ENCODE measurements at places on chromosomes 1 and 21.

GRCh38 chr1:234331507-234331906, 41.7 kb upstream of the COA6 start:
- no peak for DNase-seq

DNA sequence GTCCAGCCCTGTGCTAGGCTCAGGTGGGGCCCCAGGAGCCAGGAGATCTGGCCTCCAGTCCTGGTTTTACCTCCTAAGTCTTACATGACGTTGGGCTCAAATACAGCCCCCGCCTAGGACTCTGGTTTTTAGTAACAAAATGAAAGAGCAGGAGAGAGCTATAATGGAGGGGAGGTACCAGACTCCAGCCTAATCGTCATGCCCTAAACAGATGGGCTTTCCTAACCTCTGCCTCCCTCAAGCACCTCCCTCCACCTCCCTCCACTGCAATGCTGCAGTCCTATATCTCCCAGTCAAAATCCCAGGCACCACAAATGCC, 28.6 kb downstream of the TTC39A start:
- no peak for DNase-seq

DNA sequence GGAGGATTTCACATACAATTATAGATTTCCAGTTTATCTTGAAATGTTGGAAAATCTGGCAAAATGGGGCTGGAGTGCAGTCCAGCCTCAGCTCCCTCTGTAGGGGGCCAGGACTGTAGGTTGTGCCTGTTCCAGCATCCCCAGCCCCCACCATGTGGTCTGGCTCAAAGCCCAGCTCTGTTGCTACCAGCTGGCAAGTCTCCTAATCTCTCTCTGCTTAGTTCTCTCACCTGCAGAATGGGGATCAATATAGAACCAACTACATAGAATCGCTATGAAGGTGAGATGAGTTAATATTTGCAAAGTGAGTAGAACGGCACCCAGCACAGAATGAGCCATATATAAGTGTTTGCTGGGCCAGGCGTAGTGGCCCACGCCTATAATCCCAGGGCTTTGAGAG, 50.0 kb upstream of the TARDBP start:
- DNase-seq: no peak

GRCh38 chr1:27567146-27567526, 36.8 kb downstream of the AHDC1 start:
- no peak for DNase-seq

- no peak for DNase-seq
These were observed 446.6 kb downstream of the PLA2G4A start for GRCh38 chr1:187275346-187275745.

GRCh38 chr1:50978852-50979781, 9.1 kb downstream of the CDKN2C start:
- peak; percentile 46 for DNase-seq

GRCh38 chr1:22031214-22031962, 21.1 kb upstream of the CDC42 start:
- DNase-seq: no peak

All from globus pallidus (tissue), 1 donor.